ENCODE measurements at places on chromosomes 1 and 21. TPM values are rescaled to one million over a fixed set of nuclear protein-coding genes. Genes with fewer than 3 reads are reported as not detected.

The OR2L3 gene
- not detected for polyA plus RNA-seq

The GLIS1 gene
- polyA plus RNA-seq = 0.14 TPM

The DNASE2B gene
- polyA plus RNA-seq = not detected

The GPBP1L1 gene
- polyA plus RNA-seq = 47.9 TPM

The FAM72A gene
- polyA plus RNA-seq = 1.1 TPM

The RCSD1 gene
- polyA plus RNA-seq = 27.1 TPM

The CD1C gene
- polyA plus RNA-seq = not detected

The S100A7 gene
- polyA plus RNA-seq = not detected

The FAAH gene
- 10.4 TPM for polyA plus RNA-seq

The FCER1A gene
- not detected for polyA plus RNA-seq

The HPCA gene
- 0.07 TPM for polyA plus RNA-seq

The CFAP45 gene
- polyA plus RNA-seq = 9.4 TPM

The PPM1J gene
- 6.4 TPM for polyA plus RNA-seq

The TMCO2 gene
- polyA plus RNA-seq = not detected

The SLC25A34 gene
- polyA plus RNA-seq = 8.1 TPM

The FCAMR gene
- not detected for polyA plus RNA-seq

The CFH gene
- 127 TPM for polyA plus RNA-seq

The SLC9A1 gene
- polyA plus RNA-seq = 21.5 TPM

The NR5A2 gene
- polyA plus RNA-seq = 0.52 TPM

The FMOD gene
- polyA plus RNA-seq = 35.9 TPM

The SCAF4 gene
- 9.7 TPM for polyA plus RNA-seq

The HSF2BP gene
- 0.18 TPM for polyA plus RNA-seq

The VSIG8 gene
- 0.07 TPM for polyA plus RNA-seq

The RHD gene
- polyA plus RNA-seq = 0.16 TPM
